ENCODE measurements at places on chromosomes 12 and 14.
A peak's percentile ranks its signal among the peaks of the same experiment; 100 is the strongest.

DNA sequence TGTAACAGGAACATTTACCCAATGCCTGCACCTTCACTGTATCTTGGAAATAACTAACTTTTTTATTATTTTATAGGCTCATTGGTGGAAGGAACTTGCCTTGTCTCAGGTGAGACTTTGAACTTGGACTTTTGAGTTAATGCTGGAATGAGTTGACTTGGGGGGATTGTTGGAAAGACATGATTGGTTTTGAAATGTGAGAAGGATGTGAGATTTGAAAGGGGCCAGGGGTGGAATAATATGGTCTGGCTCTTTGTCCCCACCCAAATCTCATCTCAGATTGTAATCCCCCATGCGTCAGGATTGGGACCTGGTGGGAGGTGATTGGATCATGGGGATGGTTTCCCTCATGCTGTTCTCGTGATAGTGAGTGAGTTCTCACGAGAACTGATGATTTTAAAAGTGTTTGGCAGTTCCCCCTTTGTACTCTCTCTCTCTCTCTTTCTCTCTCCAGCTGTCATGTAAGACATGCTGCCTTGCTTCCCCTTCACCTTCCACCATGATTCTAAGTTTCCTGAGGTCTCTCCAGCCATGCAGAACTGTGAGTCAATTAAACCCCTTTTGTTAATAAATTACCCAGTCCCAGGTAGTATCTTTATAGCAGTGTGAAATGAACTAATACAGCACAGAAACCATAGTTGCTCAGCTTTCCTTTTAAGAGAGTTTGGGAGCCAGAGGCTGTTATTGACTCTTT lies 244.1 kb downstream of the BTG1 start:
- no peak for DNase-seq

DNA sequence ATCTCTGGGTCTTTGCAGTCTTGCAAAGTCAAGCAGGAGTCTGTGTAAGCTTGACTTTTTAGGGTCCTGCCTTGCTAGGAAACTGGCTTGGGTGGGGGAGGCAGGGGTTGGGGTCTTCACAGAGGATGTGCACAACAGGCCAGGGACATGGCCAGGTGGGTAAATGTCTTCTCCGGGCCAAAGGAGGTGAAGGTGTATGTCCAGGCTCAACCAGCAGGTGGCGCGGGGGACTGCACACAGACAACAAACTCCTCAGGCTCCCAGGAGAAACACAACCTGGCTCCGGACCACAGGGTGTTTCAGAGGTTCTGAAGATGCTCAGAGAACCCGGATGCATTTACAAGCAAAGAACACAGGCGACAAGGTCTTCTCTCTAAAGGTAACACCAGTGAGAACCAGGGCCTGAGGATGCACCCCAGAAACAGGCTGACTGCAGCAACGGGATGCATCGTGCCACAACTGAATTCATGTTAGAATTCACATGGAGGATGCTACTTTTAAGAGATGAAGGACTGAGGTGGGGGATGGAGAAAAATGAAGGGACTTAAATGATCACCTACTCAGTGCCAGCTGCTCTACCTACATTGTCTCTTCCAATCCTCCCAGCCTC lies 56.0 kb downstream of the PLEKHG3 start:
- peak; percentile 68 for DNase-seq

- DNase-seq: no peak
Observed at GRCh38 chr14:37081218-37081617, 91.2 kb downstream of the SLC25A21 start.

DNA sequence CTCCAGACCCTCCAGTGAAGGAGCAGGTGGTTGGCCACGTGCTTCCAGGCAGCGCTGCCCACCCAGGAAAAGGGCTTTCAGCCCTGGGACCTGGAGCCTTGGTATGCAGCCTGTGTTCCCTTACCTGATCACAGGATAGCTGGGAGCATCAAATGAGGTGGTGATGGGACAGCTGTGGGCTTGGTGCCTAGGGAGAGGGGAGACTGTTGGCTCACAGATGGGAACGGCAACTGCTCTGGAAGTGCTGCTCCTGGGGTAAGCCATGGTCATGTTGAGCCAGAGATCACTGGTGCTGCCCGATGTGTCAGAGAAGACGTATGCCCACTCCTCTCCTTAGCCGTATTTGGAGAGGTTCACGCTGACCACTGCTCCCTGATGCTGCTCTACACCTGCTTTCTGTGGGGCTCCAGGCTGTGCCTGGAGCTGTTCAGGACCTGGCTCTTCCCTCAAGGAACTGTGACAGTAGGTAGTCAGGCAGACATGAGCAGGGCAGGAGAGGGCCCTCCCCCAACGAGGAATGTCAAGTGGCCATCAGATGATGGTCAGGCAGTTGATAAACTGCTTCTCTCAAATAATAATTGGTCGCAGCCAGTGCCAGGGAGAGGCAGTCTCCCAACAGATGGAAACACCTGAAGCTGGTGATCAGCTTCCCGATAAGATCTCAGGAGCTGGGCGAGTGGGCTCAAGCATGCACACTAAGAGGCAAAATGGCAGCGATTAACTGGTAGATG lies 2.8 kb upstream of the CYP46A1 start:
- DNase-seq: no peak

- no peak for DNase-seq
Observed at GRCh38 chr12:123659996-123660727, 10.8 kb upstream of the TCTN2 start.

DNA sequence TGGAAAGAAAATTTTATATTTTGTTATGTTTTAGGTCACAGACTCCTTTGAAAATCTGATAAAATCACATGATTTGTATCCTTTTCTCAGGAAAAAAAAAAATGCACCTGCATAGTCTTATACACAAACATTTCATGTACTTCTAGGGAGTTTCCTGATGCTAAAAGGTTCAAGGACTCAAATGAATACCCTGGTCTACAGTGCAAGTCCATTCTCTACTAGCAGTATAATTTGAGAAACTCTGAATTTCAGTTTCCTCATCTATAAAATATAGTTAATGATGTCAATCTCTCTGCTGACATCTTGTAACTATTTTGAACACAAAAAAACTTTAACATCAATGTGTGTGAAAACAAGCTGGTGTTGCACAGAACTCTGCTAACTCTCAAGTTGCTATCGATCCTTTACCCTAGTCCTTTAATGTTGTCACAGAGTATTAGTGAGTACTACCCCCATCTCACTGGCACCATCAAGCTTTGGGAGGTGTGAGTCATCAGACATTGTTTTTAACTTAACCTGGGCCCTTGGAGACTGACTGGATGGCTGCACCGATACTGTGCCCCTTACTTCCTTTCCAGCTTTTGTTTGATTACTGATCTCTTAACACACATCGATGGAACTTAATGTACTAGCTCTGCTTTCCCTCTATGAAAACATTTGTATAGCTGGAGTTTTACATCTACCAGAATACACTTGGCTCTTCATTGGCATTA lies 251.9 kb upstream of the SOX5 start:
- DNase-seq: no peak

- DNase-seq: no peak
Observed at GRCh38 chr12:19643635-19644034, 204.3 kb downstream of the AEBP2 start.

DNA sequence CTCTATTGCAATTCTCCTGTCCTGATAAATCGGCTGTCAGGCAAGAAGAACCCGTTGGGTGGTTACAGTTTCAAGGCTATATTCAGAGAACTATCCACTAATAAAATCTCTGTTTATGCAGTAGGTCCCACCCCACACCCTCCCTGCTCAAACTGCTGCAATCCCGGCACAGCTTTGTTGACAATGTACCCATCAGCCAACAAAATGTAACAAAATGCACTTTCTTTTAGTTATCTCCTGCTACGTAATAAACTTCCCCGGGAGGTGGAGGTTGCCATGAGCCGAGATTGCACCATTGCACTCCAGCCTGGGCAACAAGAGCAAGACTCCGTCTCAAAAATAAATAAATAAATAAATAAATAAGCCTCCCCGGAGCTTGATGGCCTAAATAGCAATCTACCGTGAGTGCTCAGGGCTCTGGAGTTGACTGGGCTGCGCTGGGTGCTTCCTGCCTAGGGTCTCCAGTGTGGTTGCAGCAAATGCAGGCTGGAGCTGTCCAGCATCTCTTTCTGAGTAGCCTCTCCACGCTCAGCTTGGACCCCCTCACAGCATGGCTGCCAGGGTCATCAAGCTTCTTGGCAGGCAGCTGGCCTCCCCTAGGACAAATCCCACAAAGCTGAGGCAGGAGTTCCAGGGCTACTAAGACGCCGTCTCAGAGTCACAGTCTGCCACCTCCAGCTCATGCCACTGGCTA lies 43.2 kb upstream of the FBRSL1 start:
- no peak for DNase-seq

DNA sequence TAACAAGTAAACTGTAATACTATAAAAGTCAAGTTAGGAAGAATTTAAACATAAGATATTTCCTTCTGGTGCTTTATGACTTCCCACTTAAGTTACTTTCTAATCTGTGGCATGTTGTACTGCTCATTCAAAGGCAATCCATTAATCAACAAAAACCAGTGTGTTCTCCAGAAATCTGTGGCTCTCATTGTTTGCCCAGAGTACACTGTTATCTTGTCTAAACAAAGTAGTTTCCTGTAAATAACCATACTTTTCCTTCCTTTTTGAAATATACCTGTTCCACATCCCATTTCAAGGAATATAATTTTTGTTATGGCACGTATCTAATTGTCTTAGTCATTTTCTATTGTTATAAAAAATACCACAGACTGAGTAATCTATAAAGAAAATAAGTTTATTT lies 184.1 kb downstream of the CCER1 start:
- no peak for DNase-seq

DNA sequence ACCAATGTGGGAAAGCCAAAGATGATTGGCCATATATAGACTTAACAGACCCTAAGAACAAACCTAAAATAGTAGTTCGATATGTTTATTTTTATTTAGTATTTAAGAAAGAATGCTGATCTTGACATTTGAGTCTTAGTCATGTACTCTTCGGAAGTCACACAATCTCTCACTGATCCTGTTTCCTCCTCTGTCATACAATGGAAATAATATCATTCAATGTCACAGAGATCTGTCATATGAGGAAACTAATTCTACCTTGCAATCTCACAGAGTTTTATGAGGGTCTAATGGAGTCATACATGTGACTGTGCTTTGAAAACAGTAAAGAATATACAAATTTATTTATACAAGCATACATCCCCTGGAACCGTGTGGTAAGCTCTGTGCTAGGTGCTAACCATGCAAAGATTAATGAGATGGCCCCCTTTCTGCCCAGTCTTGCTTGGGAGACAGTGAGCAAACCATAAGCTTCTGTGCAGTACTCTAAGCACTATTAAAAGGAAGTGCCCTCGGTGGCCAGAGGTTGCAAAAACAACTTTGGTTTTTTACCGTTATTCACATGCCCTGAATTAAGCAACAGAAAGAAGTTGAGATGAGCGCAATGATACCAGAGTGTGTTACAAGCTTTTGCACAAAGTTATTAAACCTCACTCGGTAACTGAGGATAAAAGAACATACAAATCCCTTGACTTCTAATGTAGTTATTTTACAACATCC lies 1.7 kb upstream of the LIN7A start:
- no peak for DNase-seq

DNA sequence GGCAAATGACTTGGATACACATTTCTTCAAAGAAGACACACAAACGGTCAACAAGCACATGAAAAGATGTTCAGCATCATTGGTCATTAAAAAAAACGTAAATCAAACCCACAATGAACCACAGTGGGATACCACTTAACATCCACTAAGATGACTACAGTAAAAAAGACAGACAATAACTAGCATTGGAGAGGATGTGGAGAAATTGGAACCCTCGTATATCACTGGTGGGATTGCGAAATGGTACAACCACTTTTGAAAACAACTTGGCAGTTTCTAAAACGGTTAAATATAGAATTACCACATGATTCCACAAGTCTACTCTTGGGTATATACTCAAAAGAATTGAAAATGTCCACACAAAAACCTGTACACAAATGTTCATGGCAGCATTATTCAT lies 25.2 kb upstream of the PPFIBP1 start:
- no peak for DNase-seq

GRCh38 chr14:105034315-105035039 lies 13.6 kb upstream of the CDCA4 start:
- DNase-seq: no peak

DNA sequence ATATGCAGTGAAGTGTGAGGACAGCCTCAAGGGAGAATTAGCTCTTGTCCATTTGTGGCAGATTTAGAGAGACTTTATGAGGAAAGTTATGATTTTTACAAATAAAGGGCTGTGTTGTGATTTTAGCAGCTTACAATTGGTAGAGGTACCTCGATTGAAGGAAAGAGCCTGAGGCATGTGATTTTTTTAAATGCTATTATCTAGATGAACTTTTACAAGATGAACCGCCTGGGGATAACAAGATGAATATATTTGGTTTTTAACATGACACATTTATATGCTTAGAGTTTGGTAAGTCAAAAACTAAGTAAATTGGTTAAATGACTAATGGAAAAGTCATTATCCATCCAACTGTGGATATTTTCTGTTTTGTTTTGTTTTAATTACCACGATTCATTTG lies 52.6 kb downstream of the AEBP2 start:
- DNase-seq: no peak

DNA sequence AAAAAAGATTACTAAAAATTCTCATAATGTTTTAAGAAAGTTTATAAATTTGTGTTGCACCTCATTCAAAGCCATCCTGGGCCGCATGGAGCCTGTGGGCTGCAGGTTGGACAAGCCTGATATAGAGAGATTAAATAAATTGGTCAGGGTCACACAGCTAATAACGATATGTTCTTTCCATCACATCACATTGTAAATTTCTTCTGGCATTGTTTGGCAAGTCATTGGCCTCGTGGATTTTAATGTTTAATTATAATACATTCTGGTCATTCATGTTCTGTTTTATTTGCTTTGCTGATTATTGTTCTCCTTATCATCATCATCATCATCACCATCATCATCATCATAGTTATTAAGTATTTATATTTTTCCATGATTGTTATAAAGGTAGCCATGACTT lies 157.3 kb downstream of the DIO2 start:
- no peak for DNase-seq

GRCh38 chr12:120367924-120368788 lies 808 bp downstream of the MSI1 start:
- DNase-seq: peak; percentile 52

GRCh38 chr12:122097927-122098756 lies 19.6 kb downstream of the MLXIP start:
- DNase-seq: no peak

DNA sequence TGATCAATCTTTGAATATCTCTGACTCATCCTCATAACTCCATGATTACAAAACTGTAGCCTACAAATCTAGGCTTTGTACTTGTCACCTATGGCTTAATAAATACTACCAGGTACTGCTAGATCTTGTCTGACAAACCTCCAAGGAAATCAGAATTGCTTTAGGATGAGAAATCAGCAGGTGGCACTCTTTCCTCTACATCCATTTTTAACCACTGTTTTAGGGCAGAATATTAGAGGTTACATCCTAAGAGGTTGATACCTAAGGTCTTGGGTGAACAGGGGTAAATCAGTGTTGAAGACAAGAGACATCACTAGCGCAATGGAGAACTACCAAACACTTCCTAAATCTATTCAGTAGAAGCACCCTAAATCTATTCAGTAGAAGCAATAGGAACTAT lies 63.1 kb upstream of the SOX5 start:
- DNase-seq: no peak

- no peak for DNase-seq
Observed at GRCh38 chr14:32497248-32497647, 168.2 kb downstream of the AKAP6 start.

GRCh38 chr12:72717036-72717435 lies 444.9 kb downstream of the TRHDE start:
- DNase-seq: no peak

Measured in stimulated activated naive CD8-positive, alpha-beta T cell treated with anti-CD3 and anti-CD28 coated beads, Interleukin-15, Interleukin-2, amounts not matched to agents 100 U/mL and 50 U/mL, for 24 hours (primary cell).